Fibroblast of mammary gland (primary cell): ENCODE measurements at places on chromosomes 6 and 20.
A peak's percentile ranks its signal among the peaks of the same experiment; 100 is the strongest.

DNA sequence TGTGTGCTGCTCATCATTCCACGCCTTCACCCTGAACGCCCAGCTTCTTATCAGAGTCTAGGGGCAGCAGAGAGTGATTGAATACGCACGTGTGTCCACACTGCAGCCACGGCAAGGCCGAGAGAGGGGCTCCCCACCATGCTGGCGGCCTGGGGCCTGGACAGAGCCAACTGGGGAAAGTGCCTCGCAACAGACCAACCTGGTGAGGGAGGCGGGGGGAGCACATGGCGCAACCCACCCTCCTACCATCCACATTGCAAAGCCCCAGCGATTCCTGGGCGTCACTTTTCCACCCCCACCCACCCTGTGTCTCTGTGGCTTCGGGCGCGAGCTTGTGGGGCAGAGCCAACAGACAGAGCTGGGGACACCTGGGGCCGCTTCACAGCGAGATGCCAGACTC lies 66.4 kb upstream of the DUSP22 start:
- no peak for DNase-seq

DNA sequence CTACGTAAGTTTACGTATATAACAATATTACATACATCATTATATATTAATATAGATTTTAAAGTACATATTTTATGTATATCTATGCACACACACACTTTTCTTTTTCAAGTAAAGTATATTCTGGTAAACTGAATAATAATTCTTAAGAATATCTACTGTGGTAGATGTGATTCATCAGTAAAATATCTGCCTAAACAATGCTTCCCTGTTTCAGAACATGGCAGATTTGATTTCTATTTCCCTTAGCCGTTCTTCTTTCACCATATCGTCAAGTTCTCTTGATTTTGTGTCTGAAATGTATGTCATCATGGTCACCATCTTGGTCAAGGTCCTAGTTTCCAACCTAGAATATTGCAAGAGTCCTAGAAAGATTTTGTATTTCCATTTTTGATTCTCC lies 195.6 kb downstream of the HDGFL1 start:
- DNase-seq = peak; percentile 10

DNA sequence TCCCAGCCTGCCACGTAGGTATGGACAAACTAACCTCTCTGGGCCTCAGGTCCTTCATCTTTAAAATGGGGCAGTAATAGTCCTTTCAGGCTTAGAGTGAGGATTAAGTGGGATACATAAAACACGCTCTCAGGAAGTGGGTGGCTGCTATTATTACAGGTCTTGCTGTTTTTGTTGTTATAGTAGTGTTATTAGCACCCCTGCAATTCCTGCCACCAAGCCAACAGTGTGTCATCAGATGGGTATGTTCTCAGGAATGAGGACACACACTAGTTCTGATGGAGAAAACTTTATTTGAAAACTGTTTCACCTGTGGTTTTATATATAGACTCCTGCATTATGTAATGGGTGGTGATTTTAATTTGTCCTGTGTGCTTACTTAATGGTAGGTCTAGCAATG lies 131.7 kb downstream of the LRRC1 start:
- DNase-seq = peak; percentile 10

- DNase-seq = peak; percentile 47
Measured at GRCh38 chr6:131182991-131183425, 47.7 kb downstream of the AKAP7 start.

- DNase-seq = no peak
Measured at GRCh38 chr6:98287876-98288275, 546.5 kb upstream of the POU3F2 start.

DNA sequence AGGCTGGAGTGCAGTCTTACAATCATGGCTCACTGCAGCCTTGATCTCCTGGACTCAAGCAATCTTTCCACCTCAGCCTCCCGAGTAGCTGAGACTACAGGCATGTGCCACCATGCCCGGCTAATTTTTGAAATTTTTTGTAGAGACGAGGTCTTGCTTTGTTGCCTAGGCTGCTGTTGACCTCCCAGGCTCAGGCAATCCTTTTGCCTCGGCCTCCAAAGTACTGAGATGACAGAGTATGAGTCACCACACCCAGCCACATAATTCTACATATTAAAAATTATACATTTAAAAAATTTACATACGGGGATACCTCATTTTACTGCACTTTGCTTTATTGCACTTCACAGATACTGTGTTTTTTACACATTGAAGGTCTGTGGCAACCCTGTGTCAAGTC lies 115.1 kb downstream of the MAN1A1 start:
- DNase-seq = peak; percentile 11

- no peak for DNase-seq
Measured at GRCh38 chr6:100774681-100775080, 106.4 kb downstream of the ASCC3 start.

- DNase-seq = no peak
Measured at GRCh38 chr6:34527751-34528670, 28.1 kb downstream of the SPDEF start.

GRCh38 chr6:87600576-87600975 lies 10.6 kb downstream of the ORC3 start:
- DNase-seq = no peak

GRCh38 chr6:151553416-151554165 lies 59.8 kb downstream of the CCDC170 start:
- no peak for DNase-seq

GRCh38 chr20:37256286-37256685 lies 5.3 kb downstream of the GHRH start:
- DNase-seq = no peak
